HL-60 (cell line): ENCODE measurements at places on chromosomes 11 and 22.

GRCh38 chr22:45887202-45888131 is 89.5 kb downstream of the WNT7B start:
- DNase-seq = no peak

DNA sequence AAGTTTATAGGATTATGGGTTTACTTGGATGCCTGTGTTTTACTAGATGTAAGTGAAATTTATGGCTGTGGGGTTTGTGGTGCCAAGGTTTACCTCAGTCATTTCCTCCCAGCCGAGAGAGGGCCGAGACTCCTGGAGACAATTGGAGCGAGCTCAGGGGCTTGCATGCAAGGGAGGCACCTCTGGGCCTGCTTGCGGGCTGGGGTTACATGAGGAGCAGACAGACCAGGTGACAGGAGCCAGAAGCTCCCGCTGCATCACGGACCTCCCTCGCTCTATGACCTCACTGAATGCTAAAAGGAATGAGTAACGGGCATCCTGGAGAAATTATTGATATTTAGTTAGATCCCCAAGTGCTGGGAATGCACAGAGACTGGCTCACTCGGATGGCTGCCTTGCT is 275.2 kb upstream of the KIRREL3 start:
- no peak for DNase-seq

DNA sequence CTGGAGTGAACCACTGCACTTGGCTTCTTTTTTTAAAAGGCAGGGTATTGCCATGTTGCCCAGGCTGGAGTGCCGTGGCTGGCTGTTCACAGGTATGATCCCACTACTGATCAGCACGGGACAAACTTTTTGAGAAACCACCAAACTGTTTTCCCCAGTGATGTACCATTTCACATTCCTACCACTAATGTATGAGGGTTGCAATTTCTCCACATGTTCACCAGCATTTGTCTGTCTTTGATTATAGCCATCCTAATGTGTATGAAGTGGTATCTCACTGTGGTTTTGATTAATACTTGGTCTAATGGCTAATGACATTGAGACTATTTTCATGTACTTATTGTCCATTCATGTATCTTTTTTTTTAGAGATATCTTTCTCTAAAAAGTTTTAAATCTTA is 41.5 kb upstream of the EP300 start:
- DNase-seq = no peak

DNA sequence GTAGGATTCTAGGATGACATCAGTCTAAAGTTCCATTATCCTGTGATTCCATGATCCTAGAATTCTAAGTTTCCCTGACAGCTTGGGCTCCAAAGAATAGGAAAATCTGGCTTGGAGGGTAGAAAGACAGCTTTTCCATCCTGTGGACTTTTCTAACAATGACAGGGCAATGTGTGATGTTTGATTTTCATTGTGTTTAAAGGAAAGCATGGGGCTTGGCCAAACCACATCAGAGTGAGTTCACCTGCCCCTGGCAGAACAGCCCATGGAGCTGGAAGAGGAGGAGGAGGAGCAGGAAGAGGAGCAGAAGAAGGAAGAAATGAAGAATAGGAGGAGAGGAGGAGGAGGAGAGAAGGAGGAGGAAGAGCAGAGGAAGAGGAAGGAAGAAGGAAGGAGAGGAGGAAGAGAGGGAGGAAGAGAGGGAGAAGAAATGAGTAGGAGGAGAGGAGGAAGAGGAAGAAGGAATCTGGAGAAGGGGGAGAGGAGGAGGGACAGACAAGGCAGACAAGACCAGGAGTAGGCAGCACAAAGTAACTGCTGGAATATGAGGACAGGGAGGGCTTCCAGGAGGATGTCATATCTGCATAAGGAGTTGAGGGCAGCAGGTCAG is 53.1 kb upstream of the WNT11 start:
- no peak for DNase-seq
